Osteocyte (in vitro differentiated cells): ENCODE measurements at places on chromosomes 6 and 20.

DNA sequence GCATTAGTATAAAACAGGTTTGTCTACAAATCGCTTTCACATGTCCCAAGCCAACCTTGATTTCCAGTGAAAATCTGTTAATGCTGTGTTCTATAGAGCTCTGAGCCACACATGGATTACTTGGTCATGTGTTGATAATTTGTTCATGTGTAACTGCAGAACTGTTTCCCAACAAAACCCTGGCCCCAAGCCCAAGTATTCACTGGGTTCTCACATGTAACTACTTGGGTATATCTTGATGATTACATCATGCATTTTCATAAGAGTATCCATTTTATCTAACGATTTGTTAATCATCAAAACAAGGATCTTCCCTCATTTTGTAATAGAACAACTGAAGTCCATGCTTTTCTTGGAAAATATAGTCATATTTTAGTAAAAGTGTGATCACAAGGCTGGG, 657.6 kb downstream of the PRKN start:
- no peak for DNase-seq

GRCh38 chr20:36113566-36114250, 40.8 kb upstream of the EPB41L1 start:
- no peak for DNase-seq

- no peak for DNase-seq
Observed at GRCh38 chr6:45591890-45592289, 214.2 kb upstream of the SUPT3H start.

- DNase-seq: no peak
Observed at GRCh38 chr6:157605484-157605883, 217.6 kb upstream of the SNX9 start.

GRCh38 chr6:159390381-159390780, 221.2 kb downstream of the FNDC1 start:
- no peak for DNase-seq

DNA sequence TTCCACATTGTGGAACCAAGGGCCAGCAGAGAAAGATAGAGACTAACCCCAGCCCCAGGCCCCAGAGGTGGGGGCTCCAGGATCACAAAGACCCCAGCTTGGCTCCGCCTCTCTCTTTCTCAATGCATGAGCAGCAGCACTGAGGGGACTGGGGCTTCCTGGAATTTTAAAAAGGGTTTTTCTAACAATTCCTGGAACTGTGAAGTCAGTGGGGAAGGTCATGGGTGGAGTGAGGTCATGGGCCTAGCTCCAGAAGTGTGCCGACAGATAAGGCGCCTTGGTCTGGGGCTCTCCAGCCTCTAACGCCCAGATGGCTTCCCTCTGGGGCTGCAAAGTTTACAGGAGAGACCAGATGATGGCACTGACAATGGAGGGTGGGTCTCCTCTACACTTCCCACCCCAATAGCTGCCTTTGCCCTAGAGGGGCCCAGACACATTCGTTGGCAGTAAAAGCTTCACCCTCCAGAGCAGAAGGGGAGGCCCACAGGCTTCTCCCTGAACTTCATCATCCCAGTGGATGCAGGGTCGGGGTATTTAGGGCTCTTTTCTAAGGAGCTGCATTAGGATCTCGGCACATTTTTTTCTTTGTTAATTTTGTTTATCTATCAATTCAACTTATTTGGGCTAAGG, 46.9 kb upstream of the CD93 start:
- DNase-seq: no peak

DNA sequence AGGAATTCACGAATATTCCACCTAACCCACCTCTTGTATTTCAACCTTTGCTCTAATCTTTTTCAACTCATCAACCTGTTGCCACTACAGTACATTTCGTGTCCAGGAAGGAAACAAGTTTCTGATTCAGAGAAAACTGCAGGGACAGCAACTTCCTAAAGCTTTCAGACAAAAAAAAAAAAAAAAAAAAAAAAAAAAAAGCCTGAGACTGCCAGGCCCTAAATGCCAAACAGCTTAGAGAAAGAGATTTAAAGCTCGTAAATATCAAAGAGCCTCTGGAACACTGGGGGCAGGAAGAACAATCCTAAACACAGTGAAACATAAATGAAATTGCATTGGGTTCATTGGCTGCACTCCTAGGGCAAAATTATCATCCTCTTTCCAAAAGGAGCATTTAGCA, 411.2 kb upstream of the SPTLC3 start:
- DNase-seq: no peak

DNA sequence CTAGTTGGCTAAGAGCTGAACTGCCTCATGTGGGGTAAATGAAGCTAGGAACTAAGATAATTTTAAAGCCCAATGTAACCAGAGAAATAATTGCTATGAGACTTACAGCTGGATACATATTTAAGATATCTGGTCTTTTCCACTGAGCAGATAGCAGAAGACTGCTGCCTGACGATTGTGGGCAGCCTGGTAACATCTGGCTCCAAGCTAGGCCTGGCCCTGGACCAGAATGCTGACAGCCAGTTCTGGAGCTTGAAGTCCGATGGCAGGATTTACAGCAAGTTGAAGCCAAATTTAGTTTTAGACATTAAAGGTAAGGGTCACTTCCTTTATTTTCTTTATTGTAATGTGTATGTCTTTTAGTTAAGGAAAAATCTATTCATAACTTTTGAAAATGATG, 65.7 kb downstream of the RTN4IP1 start:
- no peak for DNase-seq

- DNase-seq: no peak
Observed at GRCh38 chr6:81772741-81773140, 20.3 kb upstream of the TENT5A start.

GRCh38 chr6:652865-653264, 4.0 kb downstream of the HUS1B start:
- DNase-seq: no peak
